ENCODE measurements at places on chromosomes 3 and 15. TPM values are rescaled to one million over a fixed set of nuclear protein-coding genes. Genes with fewer than 3 reads are reported as not detected.

GRCh38 chr3:11563865-11564185, 79.9 kb downstream of the VGLL4 start:
- H3K4me1 ChIP-seq = no peaks in the 10 kb centered on the region
- H3K36me3 ChIP-seq = no peaks in the 10 kb centered on the region
- DNase-seq = no peak

GRCh38 chr3:60440869-60441268, 810.4 kb downstream of the FHIT start:
- no peak overlapping the region for H3K4me3 ChIP-seq
- no peaks in the 10 kb centered on the region for H3K4me1 ChIP-seq

DNA sequence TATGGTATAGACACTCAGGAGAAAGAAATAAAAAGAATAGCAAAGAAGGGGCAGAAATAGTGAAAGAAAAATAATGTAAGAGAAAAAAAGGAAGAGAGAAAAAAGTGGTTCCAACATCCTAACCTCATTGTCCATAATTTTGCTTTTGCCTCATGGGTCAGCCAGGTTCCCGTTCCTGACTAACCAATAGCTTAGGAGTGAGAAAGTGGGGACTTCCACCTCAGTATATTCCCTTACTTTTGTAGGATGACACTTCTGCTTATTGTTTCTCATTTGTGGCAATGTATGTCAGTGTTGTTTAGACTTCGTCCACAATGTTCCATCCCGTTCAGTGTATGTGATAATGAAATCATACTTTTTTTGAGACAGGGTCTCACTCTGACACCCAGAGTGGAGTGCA, 9.3 kb upstream of the SLC12A8 start:
- no peak overlapping the region for H3K27ac ChIP-seq
- no peak for DNase-seq
- no peaks in the 10 kb centered on the region for H3K27me3 ChIP-seq
- no peaks in the 10 kb centered on the region for H3K4me1 ChIP-seq

GRCh38 chr15:91865486-91865885, 12.0 kb downstream of the SLCO3A1 start:
- H3K27me3 ChIP-seq = no peaks in the 10 kb centered on the region
- H3K4me1 ChIP-seq = no peaks in the 10 kb centered on the region
- no peak overlapping the region for H3K4me3 ChIP-seq
- no peaks in the 10 kb centered on the region for H3K36me3 ChIP-seq
- H3K27ac ChIP-seq = peak overlapping the region; percentile 44

DNA sequence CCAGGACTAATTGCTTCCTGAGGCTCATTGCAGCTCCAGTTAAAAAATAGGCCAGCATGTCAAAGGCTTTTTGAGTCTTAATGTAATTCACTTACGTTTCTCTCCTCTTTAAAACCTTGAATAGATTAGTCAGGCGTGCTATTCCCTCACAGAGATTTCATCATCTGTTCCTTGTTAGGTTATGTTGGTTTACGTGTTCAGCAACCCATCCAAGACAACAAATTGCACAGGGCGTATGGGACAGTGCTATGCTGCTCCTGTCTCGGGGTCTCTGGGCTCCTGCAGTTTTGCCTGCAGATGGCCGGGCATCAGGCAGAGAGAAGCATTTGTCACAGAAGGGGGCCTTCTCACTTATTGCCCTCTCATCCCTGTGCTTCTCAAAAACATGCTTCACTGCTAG, 117.1 kb downstream of the CHDH start:
- no peaks in the 10 kb centered on the region for H3K27me3 ChIP-seq
- no peak for DNase-seq
- no peaks in the 10 kb centered on the region for H3K36me3 ChIP-seq
- no peak overlapping the region for H3K4me3 ChIP-seq
- no peaks in the 10 kb centered on the region for H3K4me1 ChIP-seq

- no peaks in the 10 kb centered on the region for H3K4me1 ChIP-seq
- no peaks in the 10 kb centered on the region for H3K36me3 ChIP-seq
- H3K4me3 ChIP-seq = no peak overlapping the region
- no peak for DNase-seq
- H3K27me3 ChIP-seq = no peaks in the 10 kb centered on the region
- H3K27ac ChIP-seq = no peak overlapping the region
These were observed 609.0 kb downstream of the MECOM start for GRCh38 chr3:169054471-169054870.

DNA sequence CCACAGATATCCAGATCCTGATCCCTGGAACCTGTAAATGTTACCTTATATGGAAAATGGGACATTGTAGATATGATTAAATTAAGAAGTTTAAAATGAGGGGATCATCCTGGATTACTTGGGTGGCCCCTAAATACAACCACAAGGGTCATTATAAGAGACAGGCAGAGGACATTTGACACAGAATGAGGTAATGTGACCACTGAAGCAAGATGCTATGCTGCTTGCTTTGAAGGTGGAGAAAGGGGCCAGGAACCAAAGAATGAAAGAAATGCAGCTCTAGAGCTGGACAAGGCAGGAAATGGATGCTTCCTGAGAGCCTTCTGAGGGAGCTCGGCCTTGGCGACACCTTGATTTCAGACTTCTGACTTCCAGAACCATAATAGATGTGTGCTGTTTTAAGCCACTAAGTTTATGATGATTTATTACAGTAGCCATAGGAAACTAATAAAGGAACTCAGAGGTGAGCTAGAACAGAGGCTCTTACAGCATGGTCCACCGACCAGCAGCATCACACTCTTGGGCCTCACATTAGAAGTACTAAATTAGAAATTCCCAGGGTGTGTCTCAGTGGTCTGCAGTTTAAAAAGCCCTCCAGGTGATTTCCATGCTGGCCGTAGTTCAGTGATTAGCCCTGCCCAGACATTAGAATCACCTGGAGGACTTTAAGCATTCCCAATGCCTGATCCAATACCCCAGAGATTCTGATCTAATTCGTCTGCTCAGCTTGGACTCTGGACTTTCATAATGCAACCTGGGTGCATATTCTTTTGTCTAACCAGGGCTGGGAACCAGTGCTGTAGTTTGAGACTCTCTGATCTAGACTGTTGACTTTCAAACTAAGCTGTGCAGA, 7.5 kb downstream of the COLQ start:
- H3K4me1 ChIP-seq = no peaks in the 10 kb centered on the region
- no peak for DNase-seq
- no peaks in the 10 kb centered on the region for H3K36me3 ChIP-seq
- no peaks in the 10 kb centered on the region for H3K27me3 ChIP-seq
- no peak overlapping the region for H3K4me3 ChIP-seq
- H3K27ac ChIP-seq = no peak overlapping the region

GRCh38 chr15:37880009-37880834, 54.2 kb upstream of the TMCO5A start:
- no peaks in the 10 kb centered on the region for H3K27me3 ChIP-seq
- H3K4me1 ChIP-seq = no peaks in the 10 kb centered on the region
- no peaks in the 10 kb centered on the region for H3K36me3 ChIP-seq
- no peak for DNase-seq

Gene C3orf38
- 6.8 TPM for total RNA-seq

Gene PATL2
- 0.44 TPM for total RNA-seq

Gene IGSF10
- total RNA-seq = 0.40 TPM

Gene XCR1
- total RNA-seq = 0.09 TPM

Gene HRG
- not detected for total RNA-seq

Gene CP
- total RNA-seq = 2.0 TPM

All from pancreas (tissue), 10 donors.